ENCODE measurements at places on chromosomes 5 and 9.

DNA sequence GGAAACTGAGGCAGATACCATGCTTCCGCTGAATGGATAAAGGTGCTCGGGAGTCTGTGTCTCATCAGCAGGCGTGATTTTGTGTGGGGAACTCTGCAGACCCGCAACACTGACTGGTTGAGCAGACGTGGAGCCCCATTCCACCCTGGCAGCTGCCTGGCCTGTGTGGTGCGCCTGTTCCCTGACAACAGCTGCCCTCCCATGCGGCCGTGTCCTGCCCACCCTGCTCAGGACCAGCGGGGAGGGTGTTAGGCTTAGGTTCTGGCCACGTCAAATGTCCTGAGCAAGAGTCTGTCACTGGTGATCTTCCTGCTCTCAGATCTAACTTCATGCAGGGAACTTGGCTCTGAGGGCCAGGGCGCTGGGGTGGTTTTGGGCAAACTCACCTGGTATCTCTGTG is 417.7 kb upstream of the IRX4 start:
- no peak for DNase-seq

DNA sequence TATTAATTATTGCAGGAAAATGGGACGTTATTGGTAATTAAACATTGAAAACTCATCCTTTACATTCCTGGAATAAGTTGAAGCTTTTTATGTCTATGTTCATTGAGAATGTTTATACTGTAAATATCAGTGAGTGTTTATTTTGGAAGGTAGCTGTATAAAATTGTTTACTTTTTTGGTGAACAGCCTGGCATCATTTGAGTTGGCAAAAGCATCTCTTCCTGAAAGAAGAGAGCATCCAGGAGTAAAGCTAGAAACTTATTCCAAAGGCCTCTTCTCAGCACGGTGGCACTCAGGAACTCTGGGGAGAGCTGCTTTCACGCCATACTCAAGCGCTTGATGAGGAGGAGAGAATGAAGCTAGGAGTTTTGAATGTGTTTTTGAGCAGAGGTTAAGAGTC is 79.9 kb downstream of the GAPVD1 start:
- DNase-seq, result no peak

- DNase-seq, result no peak
Measured at GRCh38 chr5:112534611-112535255, 115.7 kb upstream of the EPB41L4A start.

- no peak for DNase-seq
Measured at GRCh38 chr9:69946800-69947437, 96.7 kb upstream of the MAMDC2 start.

- DNase-seq, result no peak
Measured at GRCh38 chr5:9456435-9457042, 89.3 kb downstream of the SEMA5A start.

- DNase-seq, result peak; percentile 75
Measured at GRCh38 chr9:128026773-128027541, 40.2 kb downstream of the NAIF1 start.

DNA sequence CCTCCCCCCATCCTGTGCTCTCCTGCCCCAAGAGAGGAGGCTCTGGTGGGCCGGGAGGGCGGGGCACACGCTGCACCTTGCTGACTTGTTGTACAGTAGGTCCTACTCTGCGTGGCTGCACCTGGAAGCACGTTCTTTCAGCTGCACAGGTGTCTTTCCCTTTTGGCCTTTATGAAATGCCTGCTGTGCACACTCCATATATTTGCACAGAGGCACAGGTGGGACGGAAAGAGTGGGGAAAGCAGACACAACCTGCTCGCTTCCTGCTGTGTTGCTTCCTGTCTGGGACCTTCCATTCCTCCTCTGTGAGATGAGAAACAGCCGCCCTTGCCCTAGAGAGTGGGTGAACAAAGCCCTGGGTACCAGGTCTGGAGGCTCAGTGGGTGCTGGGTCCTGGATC is 4.8 kb downstream of the USP20 start:
- peak; percentile 57 for DNase-seq

GRCh38 chr5:58545912-58546311 is 37.0 kb upstream of the RAB3C start:
- DNase-seq, result no peak

DNA sequence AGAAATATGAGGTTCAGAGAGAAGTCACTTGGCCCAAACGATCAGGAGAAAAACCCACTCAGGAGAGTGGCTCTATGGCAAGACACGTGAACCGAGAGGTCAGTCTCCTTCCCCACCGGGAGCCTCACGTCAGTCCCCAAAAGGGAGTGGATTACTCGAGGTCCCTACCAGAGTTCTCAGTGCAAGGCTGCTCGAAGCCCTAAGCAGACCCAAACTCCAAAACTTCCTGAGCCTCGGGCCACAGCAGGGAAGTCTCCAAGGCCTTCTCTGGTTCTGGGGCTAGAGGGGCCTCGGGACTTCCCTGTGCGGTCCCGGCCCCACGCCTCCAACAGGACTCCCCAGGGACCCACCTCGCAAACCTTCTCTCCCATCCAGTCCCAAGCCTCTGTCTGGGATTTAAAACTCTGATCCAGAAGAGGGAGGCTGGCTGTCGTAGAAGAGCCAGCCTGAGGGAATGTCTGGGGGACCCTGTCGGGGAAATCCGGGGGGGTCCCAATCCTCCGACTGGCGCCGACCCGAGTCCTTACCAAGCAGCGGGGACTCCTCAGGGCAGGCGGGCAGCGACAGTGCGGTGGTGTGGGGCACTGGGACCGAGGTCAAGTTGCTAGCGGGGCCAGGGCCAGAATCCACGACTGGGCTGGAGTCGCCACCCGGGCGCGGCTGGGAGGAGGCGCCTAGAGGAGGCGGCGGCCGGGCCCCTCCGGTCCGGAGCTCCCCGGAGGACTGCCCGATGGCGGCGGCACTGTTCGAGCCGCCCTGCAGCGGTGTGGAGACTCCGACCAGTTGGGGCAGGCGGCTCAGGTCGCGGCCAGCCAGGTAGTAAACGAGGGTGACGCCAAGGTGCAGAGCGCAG is 679 bp downstream of the B4GALT1 start:
- DNase-seq, result peak; percentile 10

- DNase-seq, result no peak
Measured at GRCh38 chr5:137492331-137492730, 6.8 kb downstream of the SPOCK1 start.

- DNase-seq, result no peak
Measured at GRCh38 chr9:68978501-68978900, 35.4 kb downstream of the PRKACG start.

DNA sequence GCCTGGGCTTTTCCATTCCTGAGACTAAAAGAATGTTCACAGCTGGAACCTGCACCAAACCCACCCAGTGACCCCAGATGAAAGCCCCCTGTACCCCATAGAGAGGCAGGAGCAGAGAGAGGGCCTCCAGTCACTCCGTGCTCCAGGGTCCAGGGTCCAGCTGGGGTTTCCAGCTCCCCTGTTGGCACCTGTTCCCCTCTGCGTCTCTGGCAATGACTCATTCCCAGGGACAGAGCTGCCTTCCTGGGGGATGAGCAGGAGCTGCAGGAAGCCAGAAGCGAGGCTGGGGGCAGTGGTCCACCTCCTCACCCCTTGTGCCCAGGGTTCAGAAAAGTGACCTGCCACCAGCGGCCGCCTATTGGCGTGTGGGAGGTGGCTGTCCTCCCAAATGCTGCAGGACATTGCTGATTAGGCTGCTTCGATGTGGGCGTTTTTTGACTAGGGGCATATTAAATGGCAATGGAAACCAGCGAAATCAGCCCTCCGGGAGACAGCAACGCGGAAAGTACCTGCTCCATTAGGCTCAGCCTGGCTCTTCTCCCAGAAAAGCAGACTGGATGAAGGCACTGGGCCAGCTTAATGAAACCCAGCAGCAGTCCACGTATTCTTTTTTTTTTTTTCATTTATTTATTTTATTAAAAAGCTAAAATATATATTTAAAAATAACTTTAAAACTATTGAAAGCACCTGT is 97.4 kb downstream of the DAP start:
- DNase-seq, result no peak

- no peak for DNase-seq
Measured at GRCh38 chr9:136664000-136664915, 1.5 kb downstream of the EGFL7 start.

- no peak for DNase-seq
Measured at GRCh38 chr9:33329117-33329563, 38.8 kb downstream of the NFX1 start.

DNA sequence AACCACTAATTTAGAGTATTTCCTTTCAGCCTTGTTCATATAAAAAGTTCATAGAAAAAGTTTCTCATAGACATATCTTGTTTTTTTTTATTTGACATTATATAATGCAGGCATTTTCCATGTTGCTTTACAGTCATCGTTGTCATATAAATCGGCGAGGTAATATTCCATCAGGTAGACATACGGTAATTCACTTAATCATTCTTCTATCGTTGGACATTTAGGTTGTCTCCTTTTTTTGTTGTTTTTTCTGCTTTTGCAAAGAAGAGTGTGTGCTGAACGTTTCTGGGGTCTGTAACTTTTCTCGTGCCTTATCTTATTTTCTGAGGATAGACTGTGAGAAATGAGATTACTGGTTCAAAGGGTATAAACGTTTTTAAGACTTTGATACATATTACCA is 283.6 kb downstream of the ARHGAP26 start:
- DNase-seq, result no peak

DNA sequence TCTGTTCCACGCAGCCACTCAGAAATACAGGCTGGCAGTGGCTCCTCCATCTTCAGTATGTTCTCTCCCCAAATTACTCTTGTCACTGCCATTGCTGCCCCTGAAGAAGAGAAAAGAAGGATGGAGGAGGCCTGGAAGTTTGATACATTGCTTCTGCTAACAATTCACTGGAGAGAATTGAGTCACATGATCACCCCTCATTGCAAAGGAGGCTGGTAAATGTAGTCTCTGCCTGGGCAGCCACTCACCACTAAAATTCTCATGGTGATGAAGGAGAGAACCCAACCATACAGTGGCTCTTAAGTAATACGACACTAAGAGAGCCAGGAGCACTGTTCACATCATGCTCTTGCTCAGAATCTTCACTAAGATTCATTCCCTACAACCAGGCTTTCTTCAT is 112.0 kb downstream of the DOCK8 start:
- DNase-seq, result no peak

- no peak for DNase-seq
Measured at GRCh38 chr5:38414348-38414747, 142.1 kb downstream of the LIFR start.

GRCh38 chr9:78073722-78074121 is 42.1 kb upstream of the GNAQ start:
- DNase-seq, result peak; percentile 10

GRCh38 chr9:69346596-69347390 is 21.8 kb downstream of the ENTREP1 start:
- DNase-seq, result no peak

DNA sequence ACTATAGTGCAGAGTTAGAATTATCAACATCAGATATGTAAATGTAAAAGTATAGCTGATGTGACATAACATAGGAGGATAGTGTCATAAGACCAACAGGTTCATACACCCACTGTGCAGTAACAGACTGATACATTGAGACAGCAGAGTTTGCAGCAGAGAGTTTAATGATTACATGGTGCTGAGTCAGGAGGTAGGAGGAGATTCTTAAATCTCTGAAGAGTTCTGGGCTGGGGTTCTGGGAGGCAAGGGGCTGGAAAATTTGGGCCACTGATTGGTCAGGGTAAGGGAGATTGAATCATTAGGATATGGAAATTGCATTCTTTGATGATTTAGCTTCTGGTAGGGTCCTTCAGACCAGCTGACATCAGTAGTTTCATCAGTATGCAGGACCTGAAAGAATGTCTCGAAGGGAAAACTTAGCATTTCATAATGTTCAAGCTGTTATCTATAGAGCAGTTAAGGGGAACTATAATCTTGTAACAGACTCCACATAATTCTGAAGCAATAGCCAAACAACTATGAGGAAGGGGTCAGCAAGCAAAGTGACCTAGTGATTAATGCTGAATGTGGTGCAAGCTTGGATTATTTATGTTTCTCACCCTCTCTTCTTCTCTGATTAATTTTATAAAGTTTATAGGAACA is 35.6 kb downstream of the CCL28 start:
- DNase-seq, result no peak

- no peak for DNase-seq
Measured at GRCh38 chr9:111804636-111805035, 9.9 kb upstream of the SHOC1 start.

DNA sequence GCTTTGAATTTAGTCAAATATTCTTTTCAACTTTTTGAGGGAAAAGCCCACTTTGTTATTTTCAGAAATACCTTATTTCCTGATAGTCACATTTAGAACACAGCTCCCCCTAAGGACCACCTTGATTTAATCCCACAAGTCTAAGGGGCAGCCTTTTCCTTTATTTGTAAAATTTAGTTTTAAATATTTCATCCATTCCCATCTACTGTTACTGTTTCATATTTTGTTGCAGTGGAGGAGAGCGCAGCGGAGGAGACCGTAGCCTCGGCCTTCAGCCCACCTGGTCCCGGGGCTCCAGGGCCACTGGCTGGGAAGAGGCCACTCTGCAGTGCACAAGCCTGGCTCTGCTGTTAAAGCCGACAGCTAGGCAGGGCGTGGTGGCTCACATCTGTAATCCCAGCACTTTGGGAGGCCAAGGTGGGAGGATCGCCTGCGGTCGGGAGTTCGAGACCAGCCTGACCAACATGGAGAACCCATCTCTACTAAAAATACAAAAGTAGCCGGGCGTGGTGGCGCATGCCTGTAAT is 19.6 kb downstream of the LPCAT1 start:
- DNase-seq, result no peak

GRCh38 chr9:76744336-76744735 is 19.9 kb upstream of the PCA3 start:
- no peak for DNase-seq

GRCh38 chr5:96745844-96746531 is 61.8 kb downstream of the ERAP1 start:
- no peak for DNase-seq

DNA sequence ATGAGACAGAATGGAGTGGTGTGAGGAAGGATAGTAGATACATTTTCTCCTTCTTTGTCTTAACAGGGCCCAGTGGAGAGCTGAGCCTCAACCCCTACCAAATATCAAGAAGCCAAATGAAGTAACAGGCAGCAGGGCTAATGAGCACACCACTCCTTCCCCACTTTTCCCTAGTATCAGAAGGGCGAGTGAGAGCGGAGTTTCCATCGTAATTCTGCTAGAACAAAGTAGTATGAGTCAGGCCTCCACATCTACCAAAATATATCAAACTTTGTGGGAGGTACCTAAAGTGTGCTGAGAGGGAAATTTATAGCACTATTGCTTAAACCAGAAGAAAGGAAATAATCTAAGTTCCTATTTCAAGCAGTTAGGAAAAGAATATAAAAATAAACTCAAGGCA is 769.0 kb upstream of the RGMB start:
- DNase-seq, result no peak

DNA sequence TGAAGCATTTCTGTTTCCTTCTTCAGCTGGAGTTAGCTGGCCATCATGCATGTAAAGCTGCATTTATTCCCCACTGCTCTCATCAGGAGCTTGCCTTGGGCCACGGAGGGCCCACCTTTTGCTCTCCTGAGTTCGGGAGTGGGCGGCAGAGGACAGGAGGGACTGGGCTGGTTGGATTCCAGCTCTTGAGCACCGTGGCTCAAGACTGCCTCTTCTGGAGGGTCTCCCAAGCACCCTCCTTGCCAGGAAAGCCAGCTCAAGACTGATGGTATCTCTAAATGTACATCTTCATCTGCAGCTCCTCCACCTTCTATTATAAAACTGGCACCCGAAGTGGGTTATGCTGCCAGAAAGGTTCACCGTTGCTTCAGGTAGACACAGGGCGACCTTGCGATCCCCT is 399.6 kb upstream of the IRX1 start:
- no peak for DNase-seq

- no peak for DNase-seq
Measured at GRCh38 chr9:113227436-113227835, 6.1 kb downstream of the SLC31A1 start.
